ENCODE measurements at places on chromosomes 5 and 9. TPM values are rescaled to one million over a fixed set of nuclear protein-coding genes. Genes with fewer than 3 reads are reported as not detected.

GRCh38 chr9:113454914-113455761 is 8.4 kb upstream of the RGS3 start:
- peak; percentile 72 for DNase-seq

DNA sequence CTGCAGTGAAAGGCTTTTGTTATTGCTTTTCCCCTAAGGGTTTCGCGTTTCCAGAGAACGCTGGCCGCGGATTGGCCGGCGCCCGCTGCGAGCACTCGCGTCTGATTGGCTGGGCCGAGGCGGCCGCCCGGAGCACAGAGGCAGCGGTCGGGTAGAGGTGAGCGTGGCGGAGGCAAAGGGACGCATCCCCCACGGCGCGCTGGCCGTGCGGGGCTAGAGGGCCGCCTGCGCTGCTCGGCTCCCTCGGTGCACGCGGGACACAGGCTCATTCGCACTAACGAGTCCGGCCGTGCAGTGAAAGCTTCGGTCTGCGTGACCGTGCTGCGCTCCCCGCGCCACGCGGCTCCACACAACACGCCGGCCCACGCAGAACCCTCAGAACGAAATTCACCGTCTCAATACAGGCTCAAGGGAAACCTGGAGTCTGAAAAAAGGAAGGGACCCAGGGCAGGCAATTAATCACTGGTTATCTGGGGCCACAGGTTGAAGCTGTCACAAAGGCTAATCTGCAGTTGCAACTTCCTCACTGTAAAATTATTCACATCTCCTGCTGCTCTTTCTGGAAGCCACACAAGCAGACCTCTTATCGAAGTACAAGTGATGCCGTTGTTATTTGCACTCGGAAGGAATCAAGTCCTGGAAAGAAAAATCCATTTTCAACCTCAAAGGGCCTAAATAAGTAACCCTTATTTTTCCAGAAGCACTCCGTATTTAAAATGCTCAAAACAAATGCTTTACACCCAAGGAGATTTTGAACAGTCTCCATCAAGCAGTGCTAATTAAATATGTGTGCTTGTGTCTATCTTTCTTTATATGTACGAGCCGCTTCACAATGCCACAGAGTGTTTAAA is 94.6 kb downstream of the ZNF608 start:
- DNase-seq: peak; percentile 81

DNA sequence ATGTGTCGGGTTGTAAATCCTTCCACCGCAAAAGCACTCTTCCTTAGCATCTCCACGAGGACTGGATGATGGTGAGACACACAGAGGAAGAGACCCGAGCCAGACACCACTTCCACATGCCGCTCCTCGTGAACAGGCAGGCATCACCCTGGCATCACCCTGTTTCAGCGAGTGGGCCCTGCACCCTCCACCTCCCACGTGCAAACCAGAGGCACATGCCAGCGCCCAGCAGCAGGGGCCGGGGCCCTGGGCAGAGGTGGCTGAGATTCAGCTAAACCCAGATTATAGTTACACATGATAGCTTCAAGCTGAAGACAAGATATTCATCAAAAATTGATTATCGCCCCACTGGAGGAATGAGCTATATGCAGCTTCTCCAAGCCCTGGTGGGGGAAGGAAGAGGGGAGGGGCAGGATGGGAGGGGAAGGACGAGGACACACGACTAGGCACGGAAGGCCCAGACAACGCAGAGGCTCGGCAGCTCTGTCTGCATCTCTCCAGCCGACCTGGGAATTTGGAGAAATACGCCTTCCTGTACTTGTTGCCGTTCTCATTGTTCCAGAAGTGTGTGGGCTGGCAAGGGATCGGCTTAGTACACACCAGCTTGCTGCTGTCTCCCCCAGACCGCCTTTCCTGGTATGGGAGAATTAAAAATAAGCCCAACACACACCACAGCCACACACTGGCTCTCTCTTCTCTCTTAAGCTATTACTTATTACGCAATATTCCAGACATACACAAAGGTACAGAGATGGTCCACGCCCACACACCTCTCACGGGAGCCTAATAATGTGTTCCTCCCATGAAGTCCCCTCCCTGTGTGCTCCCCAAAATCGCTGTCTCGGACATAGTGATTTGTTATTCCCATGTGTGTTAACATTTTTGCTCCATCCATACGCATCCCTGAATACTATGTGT is 50.4 kb upstream of the ZNF354A start:
- DNase-seq: no peak

DNA sequence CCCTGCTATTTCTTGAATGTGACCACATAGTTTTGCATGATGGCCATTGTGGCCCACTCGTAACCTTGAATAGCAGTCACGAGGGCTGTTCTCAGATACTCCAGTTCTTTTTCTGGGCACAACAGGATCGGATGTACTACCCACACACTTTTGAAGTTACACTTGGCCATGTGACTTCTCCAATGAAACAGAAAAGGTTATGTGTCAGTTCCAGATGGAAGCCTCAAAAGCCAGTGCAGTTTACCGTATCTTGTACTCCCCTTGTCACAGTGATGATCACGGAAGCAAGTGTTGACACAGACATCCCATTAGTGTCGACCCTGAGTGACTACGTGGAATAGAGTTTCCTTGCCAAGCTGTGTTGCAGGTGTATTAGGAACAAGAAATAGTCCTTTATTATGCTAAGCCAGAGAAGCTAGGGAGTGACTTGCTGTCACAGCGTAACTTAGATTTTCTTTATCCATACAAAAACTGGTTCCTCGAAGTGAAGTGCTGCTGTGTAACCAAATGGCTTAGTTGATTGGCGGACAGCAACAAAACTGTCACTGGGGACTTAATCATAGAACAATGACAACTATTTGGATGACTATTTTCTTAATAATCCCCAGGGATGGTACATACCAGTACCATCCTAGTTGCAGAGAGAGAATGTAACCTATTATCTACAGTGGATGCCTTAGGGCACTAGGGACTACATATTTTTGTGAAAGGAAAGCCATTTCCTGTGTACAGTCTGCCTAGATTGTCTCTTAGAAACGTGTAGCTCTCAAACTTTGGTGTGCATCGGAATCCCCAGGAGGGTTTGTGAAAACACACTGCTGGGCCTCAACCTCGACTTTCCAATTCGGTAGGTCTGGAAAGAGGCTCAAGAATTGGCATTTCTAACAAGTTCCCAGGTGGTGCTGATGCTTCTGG is 90.1 kb upstream of the DMRT1 start:
- DNase-seq: no peak

Gene PCSK5
- total RNA-seq: 78.9 TPM

Gene MGAT4B
- total RNA-seq: 272 TPM

Gene CER1
- not detected for total RNA-seq

Data from mucosa of gallbladder (tissue), 1 donor.